Mesenteric fat pad (tissue), 1 donor: ENCODE measurements at places on chromosomes 12 and 14. TPM values are rescaled to one million over a fixed set of nuclear protein-coding genes. Genes with fewer than 3 reads are reported as not detected.

DNA sequence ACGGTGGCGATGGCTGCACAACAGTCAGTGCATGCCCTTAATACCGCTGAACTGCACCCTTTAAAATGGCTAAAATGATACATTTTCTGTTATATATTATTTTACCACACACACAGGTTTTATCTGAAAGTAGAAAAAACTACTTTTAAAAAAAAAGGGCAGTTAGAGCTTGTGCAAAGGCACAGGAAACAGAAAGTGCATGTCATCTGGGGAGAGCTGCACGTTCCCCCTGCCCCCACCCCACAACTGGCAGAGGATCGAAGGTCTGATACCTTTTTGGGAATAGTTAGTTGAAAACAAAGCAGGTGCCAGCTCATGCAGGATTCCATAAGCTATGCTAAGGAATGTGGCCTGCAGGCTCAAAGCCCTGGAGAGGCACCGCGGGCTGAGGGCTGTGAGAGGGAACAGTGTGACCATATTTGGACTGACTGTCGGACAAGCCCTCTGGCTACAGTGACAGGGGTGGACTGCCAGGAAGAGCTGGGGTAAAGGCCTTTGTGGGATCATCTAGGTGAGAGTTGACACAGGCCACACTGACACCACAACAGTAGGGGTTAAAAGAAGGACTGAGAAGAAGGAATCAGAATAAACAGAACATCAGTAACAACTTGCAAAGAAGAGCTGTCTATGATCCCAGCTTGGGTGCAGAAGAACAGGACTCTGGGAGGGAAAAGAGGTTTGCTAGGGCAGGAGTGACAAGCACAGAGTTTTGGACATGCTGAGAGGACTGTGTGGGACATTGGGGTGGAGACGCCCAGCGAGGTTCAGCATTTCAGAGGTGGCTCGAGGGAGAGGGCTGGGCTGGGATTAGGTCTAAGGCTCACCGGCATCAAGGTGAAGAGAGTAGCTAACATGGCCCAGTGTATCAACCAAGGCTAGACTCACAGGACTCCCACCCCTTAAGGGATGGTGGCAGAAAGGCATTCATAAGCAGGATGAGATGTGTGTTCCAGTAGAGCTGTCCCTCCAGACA, 54.6 kb downstream of the ACTN1 start:
- DNase-seq: no peak

- no peak for DNase-seq
Measured at GRCh38 chr12:75170640-75171185, 38.9 kb downstream of the KCNC2 start.

RASAL1 gene
- not detected for total RNA-seq

- no peak for DNase-seq
Measured at GRCh38 chr12:132465269-132466190, 24.4 kb upstream of the FBRSL1 start.

- DNase-seq: no peak
Measured at GRCh38 chr12:13404111-13404628, 207.6 kb downstream of the EMP1 start.

GRCh38 chr12:124837249-124837897, 26.3 kb downstream of the SCARB1 start:
- no peak for DNase-seq

EMP1 gene
- total RNA-seq: 1,519 TPM

DNA sequence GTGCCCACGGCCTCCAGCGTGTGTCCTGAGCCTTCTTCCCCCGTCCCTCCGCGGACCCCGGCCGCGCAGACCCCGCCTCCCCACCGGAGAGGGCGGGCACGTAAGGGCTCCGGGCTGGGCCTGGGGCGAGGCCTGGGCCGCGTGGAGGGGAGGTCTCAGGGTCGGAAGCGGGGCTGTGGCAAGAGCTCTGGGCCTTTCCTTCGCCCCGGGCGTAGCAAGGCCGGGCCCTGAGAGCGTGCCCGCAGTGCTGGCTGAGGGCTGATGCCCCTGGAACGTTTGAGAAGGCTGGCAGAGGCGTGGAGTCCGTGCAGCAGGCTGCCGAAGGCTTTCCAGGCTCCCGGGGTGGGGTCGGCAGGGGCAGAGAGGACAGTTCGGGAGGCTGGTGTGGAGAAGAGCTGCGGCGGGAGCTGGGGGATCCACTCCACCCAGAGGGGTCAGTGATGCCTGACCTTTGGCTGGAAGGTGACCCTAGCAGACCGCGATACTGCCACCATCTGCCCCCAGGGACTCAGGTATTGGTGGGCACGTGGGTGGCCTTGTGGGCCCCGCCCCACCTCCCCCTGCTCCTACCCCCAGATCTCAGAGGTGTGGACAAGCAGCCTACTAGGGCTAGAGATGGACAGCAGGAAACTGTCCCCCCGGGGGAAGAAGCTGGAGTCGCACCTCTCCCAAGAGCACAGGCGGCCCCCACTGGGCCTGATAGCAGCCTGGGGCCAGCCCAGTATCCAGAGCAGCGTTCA, 558 bp downstream of the TEX22 start:
- DNase-seq: no peak

KDM2B gene
- 17.2 TPM for total RNA-seq

DNA sequence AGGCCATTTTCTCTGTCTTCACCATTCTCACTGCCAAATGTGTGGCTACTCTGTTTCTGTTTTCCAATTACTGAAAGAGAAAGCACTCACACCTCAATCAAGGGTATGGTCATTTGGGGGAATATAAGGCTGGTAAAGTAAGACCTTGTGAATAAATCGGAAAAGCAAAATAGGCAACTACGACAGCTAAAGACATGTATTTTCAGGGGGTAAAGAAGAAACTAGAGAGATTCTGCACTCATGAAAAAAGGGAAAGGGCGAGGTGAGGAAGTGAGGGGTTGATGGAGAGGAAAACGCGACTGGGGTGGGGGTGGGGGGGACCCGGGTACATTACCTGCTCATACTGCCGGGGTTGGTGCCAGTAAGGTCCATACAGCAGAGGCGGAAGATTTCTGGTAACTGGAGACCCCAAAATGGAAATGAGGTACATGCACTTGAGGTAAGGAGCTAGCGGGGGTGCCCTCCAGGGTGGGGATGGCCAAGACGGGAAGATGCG, 19.3 kb downstream of the CHD8 start:
- DNase-seq: no peak

GRCh38 chr12:118319627-118320026, 53.1 kb downstream of the TAOK3 start:
- DNase-seq: no peak

RNASE13 gene
- not detected for total RNA-seq

GRCh38 chr12:123388177-123388950, 4.4 kb downstream of the KMT5A start:
- DNase-seq: peak; percentile 94

DNA sequence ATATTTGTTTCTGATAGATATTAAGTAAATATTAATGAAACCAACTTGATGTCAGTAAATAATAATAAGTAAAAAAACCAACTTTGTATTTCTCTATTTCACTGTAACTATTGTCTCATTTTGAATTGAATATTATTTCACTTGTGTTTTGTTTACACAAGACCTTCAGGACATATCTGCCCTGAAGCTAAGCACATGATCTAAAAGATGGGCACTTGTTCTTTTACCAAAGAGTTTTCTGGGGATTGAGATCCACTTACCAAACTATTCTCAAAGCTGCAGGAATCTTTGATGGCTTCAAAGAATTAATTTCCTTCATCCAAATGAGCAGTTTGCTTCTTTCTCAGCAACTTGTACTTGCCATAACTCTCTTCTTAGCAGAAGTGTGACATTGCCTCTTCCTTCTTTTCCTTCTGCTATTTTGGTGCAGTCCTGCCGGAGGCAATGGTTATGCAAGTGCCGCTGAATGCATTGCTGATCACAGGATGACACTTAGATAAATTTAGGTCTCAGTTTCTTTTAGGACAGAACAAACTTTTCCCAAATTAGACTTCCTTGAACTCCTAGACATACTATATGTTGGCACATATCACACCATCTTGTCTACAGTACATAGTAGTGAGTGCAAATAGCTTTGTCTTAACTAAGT, 9.2 kb downstream of the FAR2 start:
- no peak for DNase-seq

DNA sequence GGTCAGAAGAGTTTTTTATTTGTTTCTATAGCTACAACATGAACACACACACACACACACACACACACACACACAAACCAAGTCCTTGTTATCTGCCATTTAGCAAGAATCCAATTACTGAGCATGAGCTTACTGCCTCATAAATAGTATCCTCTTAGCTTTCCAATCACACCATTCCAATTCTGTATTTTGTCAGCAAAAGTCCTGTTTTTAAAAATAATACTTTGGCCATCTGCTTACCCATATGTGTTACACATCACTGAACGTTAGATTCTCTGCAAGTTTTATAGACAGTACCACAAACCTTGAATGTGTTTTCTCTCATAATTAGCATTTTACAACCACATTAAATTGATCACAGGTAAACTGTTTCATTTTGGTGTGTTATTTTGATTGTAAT, 1905.4 kb upstream of the FLRT2 start:
- DNase-seq: no peak

GRCh38 chr14:31229638-31230572, 22.3 kb upstream of the HECTD1 start:
- no peak for DNase-seq

GRCh38 chr12:77189458-77189857, 124.1 kb upstream of the E2F7 start:
- no peak for DNase-seq

DNA sequence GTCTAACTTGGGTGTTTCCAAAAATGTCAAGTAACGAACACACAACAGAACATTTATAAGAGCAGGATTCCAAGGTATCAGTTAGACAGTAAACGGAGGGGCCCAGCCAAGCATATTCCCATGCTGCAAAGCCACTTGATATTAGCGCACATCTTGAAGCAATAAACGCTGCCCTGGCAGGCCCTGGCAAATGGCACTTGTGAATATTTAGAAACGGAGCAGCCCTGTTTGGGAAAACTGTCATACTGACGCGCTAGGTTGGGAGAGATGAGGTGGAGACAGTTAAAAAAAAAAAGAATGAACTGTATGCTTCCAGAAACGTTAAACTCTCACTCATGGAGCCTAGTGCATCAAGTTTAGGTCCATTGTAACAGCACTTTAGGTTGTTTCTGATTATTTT, 9.3 kb downstream of the DGLUCY start:
- DNase-seq: no peak

DNA sequence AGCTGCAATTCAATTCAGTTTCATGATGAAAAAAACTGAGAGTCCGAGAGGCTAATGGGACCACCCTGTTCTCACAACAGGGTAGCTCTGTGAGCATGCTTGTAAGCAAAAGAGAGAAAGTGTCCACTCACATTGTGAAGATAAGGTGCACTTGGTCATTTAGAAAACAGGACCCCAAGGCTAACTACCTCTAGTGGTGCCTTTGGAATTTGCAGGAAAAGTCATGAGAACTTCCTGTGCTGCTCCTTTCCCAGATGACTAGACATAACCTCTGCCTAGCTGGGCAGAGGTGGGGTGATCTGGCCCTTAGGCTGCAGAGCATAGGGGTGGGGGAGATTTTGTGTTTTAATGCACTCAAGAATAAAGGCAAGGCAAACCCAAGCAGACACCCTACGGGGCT, 118.9 kb downstream of the STAB2 start:
- no peak for DNase-seq

GRCh38 chr14:75081660-75082229, 12.3 kb downstream of the ZC2HC1C start:
- no peak for DNase-seq

- no peak for DNase-seq
Measured at GRCh38 chr12:124177951-124178316, 117.0 kb upstream of the RFLNA start.

DNA sequence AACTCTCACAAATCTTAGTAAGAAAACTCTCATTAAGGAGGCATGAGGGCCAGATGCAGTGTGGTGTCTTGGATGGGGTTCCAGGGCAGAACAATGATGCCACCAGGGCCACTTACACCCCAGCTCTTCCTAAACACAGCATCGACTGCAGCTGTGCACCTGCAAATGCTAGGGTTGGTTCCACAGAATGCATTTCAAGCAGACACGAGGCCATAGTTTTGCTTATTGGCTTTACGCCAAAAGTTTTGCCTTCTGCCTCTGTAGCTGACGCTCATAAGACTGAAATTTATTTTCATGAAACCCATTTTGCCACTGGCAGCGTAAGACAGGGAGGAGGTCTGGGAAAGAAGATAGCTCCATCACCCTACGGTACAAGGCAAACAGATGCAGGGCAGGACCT, 179.0 kb downstream of the RIMBP2 start:
- DNase-seq: no peak

DNA sequence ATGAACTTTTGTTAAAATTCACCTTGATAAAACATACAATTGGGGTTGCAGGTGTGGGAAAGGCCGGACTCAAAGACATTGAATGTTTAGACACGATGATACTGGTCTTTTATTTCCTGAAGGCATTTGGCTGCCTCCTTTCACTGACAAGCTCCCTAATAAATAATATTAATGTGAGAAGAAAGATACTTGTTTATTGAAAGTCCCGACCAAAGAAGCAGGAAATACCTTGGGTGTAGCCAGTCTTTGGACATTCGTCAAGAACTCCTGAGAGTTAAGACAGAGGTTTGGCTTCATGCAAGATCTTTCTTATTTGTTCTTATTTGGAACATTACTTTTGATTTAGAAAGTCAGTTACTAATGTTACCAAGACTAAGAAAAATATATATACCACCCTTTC, 1133.8 kb upstream of the SEL1L start:
- DNase-seq: no peak
